ENCODE measurements at places on chromosomes 3 and 15. TPM values are rescaled to one million over a fixed set of nuclear protein-coding genes. Genes with fewer than 3 reads are reported as not detected.

DNA sequence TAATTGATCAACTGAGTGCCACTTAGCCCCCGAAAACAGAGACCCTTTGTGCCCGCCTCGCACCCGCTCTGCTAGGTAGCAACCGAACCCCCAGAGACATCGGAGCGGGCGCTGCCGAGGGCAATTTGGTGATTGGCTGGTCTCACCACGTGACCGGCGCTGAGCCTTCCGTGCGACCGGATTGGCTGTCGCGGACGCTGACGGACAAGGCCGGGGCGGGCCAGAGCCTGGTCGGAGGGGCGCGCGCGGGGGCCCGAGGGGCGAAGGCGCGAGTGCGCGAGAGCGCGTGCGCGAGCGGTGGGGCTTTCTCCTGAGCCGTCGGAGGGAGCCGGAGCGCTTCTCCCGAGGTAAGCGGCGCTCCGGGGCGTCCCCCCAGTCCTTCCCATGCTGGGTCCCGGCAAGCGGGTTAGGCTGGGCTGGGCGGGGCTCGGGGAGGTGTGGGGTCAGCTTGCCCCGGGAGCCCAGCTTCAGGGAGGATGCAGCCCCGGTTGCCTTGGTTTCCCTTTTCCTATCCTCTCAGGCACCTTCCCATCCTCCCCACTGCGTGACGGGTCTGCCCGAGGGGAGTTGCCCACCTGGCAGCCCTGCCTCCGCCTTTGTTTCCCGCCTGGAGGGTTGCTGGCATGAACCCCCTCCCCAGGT lies at the start of gene TMEM108:
TSS of gene TMEM108 (plus strand) at position 303 of the 642 bp plus-strand sequence.
- H3K27ac ChIP-seq, result no peak within 1 kb of the TSS
- peaks cover 7% of the 10 kb centered on the region for H3K4me1 ChIP-seq
- DNase-seq, result peak; percentile 45
- no peaks in the 10 kb centered on the region for H3K36me3 ChIP-seq
- H3K4me3 ChIP-seq, result peak within 1 kb of the TSS; percentile 35
- H3K27me3 ChIP-seq, result peaks cover 37% of the 10 kb centered on the region

DNA sequence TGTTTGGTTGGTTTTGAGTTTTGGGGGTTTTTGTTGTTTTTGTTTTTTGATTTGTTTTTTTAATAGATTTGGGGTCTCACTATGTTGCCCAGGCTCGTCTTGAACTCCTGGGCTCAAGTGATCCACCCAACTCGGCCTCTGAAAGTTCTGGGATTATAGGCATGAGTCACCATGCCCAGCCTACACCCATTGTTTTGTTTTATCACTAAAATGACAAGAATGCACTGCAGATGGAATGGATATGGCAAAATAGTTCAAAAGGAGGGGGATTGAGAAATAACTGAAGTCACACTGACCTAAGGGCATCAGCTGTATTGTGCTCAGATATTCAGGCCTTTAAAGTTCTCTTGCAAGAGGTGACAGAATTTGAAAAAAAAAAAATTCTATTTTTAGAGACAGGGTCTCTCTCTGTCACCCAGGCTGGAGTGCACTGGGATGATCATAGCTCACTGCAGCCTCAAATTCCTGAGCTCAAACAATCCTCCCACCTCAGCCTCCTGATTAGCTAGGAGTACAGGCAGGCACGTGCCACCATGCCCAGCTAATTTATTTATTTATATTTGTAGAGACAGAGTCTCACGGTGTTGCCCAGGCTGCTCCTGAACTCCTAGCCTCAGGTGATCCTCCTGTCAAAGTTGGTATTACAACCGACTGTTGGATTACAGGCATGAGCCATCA lies 4.4 kb upstream of the RASA2 start:
- no peak overlapping the region for H3K4me3 ChIP-seq
- peaks cover 5% of the 10 kb centered on the region for H3K36me3 ChIP-seq
- no peak overlapping the region for H3K27ac ChIP-seq
- DNase-seq, result no peak
- peaks cover 16% of the 10 kb centered on the region for H3K27me3 ChIP-seq

GRCh38 chr3:52147804-52148203 lies 6.4 kb downstream of the POC1A start:
- H3K27ac ChIP-seq, result no peak overlapping the region
- no peaks in the 10 kb centered on the region for H3K27me3 ChIP-seq
- no peak for DNase-seq
- no peak overlapping the region for H3K4me3 ChIP-seq

GRCh38 chr3:42398080-42398479 lies 12.3 kb downstream of the LYZL4 start:
- H3K4me3 ChIP-seq, result no peak overlapping the region
- no peak overlapping the region for H3K27ac ChIP-seq
- H3K27me3 ChIP-seq, result no peaks in the 10 kb centered on the region
- no peak for DNase-seq
- H3K4me1 ChIP-seq, result peaks cover 3% of the 10 kb centered on the region

DNA sequence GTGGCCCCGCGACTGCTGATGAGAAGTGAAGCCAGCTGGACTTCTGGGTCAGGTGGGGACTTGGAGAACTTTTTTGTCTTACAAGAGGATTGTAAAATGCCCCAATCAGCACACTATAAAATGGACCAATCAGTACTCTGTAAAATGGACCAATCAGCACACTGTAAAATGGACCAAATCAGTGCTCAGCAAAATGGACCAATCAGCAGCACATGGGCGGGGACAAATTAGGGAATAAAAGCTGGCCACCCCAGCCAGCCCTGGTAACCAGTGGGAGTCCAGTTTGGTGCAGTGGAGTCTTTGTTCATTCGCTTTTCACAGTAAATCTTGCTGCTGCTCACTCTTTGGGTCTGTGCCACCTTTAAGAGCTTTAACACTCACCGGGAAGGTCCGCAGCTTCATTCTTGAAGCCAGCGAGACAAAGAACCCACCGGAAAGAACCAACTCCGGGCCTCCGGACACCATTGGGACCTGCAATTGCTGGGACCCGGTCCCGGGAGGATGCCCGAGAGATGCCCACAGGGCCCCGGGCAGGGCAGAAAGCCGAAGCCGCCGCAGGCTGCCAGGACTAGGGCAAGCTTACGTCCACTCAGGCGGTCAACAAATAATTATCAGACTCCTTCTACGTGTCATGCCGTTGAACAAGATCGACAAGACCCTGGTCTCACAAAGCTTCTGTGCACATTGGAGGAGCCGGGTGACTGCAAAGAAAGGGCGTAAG lies 8.3 kb upstream of the NR2E3 start:
- H3K4me1 ChIP-seq, result no peaks in the 10 kb centered on the region
- H3K36me3 ChIP-seq, result no peaks in the 10 kb centered on the region
- H3K4me3 ChIP-seq, result no peak overlapping the region
- no peak for DNase-seq

Gene SEC62
- total RNA-seq, result 49.9 TPM

Gene HLTF
- total RNA-seq, result 25.2 TPM

Gene GREM1
- total RNA-seq, result not detected

Measured in activated CD8-positive, alpha-beta T cell treated with anti-CD3 and anti-CD28 coated beads, Interleukin-2, amount 10 ng/mL, durations not matched to agents 7 days and 5 days (primary cell).